ENCODE measurements at places on chromosomes 7 and 10. TPM values are rescaled to one million over a fixed set of nuclear protein-coding genes. Genes with fewer than 3 reads are reported as not detected.

Gene UCN3
- total RNA-seq, result not detected

Gene DOCK4
- total RNA-seq, result 40.8 TPM

Gene UPK3BL2
- total RNA-seq, result 2.6 TPM

Gene CYP3A7
- total RNA-seq, result not detected

DNA sequence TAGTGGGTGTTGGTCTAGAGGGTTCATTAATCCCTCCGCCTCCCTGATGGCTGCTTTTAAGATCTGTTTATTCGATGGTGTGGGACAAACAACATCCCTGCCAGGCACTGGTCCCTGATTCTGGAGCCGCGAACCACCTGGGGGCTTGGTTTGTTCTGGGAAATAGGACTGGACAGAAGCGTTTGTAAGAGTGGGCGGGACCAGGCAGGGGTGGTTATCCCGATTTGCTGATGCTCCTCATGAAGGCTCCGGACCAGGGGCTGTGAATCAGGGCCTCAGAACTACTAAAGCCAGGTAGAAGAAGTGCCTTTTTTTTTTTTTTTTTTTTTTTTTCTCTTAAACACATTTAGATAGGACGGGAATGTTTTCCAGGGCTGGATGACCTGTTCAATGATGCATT is 273.4 kb downstream of the WDR37 start:
- no peak for DNase-seq

- DNase-seq, result peak; percentile 64
Measured at GRCh38 chr10:21078410-21079329, 181.6 kb upstream of the NEBL start.

DNA sequence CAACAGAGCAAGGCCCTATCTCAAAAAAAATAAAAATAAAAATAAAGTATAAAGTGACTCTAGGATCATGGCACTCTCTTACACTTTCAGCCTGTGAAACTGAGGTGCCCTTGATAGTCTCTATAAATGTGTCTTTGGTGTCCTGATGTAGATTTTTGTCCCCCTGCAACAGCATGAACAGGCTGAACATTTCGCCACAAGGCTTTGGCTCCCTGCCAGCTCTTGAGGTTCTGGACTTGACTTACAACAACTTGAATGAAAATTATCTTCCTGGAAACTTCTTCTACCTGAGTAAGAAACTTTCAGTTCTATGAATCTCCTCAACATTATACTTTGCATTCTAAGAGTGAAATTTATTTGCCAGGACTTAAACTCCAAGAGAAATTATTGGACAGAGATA is 48.1 kb upstream of the BMS1 start:
- peak; percentile 40 for DNase-seq

GRCh38 chr7:141575164-141575563 is 24.0 kb downstream of the AGK start:
- DNase-seq, result no peak

- peak; percentile 49 for DNase-seq
Measured at GRCh38 chr7:1422512-1423263, 36.6 kb downstream of the MICALL2 start.

DNA sequence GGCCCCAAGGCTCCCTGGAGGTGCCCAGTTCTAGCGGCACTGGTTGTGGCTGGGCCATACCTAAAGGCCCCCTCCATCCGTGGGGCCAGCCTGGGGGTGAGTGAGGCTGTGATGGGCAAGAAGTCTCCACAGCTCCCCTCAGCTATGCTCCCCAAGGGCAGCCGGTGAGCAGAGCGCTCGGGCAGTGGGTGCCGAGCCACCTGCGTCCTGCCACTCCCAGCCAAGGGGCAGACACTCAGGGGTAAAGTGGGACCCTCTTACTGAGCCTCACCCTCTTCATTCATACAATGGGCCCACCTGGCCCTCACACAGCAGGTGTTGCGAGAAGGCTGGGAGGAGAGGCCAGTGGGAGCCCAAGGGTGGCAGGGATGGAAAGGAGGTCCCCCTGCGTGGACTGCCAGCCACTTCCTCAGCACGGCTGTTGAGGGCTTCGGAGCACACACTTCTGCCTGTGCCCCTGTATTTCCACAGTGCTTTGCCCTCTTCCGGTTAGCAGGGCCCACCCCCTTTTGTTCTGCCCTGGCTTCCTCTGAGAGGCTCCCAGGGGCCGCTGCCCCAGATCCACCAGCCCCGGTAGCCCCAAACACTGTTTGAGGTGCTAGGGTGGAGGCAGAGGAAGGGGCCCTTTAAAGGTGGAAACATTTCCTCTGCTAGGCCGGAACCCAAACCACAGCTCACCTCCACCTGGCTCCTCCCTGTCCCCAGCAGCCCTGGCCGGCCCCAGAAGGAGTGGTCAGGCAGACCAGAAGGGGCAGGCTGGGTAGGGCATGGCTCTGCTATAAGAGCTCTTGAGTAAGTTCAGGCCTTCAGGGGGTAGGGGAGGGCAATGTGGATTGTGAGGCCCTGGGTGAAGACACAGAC is 16.4 kb upstream of the C10orf105 start:
- DNase-seq, result no peak

Measured in heart left ventricle (tissue), 16 donors.